Activated CD8-positive, alpha-beta memory T cell treated with anti-CD3 and anti-CD28 coated beads for 1 hour (primary cell): ENCODE measurements at places on chromosomes 1 and 21.
A peak's percentile ranks its signal among the peaks of the same experiment; 100 is the strongest.

DNA sequence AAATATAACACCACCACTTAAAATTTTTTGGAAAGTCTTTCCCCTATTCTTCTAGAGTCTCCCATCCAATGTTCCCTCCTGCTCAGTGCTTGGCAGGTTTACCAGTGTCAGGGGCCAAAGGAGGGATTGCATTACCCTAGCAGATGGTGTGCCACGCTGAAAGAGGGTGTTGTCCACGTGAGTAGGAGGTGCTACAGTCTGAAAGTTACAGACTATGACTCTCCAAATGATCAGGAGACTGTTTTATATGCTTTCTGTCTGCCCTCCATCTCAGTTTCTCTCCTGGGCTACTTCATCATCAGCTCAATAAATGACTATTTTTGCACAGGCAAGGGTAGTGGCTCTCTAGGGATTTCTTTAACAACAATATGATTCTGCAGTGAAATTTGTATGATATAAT lies 31.3 kb upstream of the ANGPTL7 start:
- DNase-seq = no peak

- DNase-seq = no peak
Measured at GRCh38 chr1:37476460-37477197, 2.2 kb downstream of the ZC3H12A start.

DNA sequence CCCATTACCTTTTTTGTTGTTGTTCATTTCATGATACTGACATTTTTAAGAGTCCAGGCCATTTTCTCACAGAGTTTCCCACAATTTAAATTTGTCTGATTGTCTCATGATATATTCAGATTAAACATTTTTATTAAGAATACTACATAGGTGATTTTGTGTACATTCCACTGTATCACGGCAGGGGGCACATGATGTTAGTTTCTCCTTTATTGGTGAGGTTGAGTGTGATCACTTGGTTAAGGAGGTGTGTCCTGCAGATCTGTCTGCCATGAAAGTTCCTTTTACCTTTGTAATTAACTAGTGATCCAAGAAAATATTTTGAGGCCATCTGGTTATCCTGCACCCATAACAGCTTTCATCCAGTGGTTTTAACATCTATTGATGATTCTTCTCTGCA lies 11.8 kb downstream of the RTCA start:
- no peak for DNase-seq

GRCh38 chr21:15947677-15948076 lies 217.9 kb downstream of the USP25 start:
- DNase-seq = no peak

DNA sequence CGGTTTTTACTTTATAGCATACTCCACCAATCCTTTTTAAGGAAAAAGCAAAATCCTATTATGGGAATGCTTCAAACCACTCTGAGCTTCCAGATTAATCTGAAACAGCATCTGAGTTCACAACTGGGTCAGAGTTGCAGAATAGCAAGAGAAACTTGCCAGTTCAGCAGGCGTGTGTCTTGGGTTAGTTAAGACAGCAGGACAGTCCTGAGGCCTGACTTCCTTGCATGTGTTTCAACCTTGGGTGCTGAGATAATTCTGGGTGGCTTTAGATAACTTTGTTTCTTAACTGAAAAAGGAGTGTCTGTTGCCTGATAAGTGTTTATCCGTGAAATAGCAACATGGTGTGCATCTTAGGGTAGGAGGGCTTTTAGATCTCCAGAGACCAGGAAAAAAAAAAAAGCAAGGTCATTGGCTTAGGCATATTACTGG lies 169.2 kb downstream of the DHRS3 start:
- DNase-seq = no peak

DNA sequence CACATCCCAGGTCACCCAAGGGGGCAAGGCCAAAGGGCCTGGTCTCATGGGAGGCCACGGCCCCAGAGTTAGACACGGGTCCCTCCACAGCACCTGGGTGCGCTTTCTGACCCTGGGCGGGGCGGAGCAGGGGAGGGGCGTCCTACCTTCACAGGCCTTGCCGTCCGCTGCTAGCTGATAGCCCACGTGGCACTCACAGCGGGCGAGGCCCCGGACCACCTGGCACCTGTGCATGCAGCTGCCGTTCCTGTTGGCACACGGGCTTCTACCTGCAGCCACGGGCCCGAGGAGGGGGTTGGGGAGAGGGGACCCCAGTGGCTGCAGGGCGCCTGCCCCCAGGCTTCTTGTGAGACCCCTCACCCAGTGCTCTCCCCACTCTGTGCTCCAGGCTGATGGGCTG lies 59.9 kb downstream of the ARHGEF16 start:
- DNase-seq = no peak

DNA sequence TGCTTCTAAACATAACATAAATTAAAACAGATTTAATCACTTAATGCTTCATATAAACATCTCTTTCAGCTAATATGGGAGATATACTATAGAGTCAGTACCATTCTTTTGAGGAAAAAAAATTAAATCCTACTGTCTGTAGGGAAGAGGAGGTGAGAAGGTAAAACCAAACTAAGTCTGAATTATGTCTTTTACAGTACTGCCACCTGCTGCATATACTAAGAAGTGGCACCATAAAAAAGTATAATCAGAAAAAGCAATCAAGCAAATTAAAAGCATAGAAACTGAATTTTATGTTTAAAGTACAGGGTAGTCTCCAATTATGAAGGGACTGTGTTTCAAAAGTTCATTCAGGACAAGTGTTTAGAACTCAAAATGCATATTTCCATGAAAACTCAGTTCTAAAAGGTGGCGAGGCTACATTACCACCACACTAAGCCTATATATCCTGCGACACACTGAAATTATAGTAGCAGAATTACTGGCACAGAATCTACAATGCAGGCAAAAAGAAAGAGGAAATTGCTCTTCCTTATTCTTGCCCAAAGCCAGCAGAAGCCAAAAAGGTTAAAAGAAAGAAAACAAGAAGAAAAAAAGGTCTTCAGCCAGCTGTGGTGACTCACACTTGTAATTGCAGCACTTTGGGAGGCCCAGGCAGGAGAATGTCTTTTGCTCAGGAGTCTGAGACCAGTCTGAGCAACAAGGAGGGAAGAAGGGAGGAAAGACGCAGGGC lies 9.0 kb downstream of the NSL1 start:
- no peak for DNase-seq

- DNase-seq = peak; percentile 61
Measured at GRCh38 chr1:2300004-2300771, 72.1 kb downstream of the SKI start.

- DNase-seq = no peak
Measured at GRCh38 chr1:116110567-116111523, at the start of gene MAB21L3. TSS of gene MAB21L3 (plus strand) at chr1:116111399. CDS start at chr1:116112616, 1,217 bp downstream.

DNA sequence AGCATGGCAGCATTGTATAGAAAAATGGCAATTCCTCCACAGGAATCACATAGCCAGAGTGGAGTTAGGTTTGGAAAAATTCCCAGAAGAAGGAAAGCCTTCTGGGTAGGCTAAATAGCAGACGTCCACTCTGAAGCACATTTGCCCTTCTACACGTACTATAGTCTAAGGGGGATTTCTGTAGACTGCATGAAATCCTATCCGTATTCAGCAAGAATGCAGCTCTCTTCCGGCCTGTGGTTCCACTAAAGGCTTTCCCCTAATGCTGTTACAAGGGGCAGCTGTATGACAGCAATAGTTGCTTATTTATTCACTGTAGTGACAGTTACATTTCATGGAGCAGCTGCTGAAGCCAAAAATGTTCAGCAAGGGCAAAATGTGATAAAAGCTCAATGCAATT lies 263.6 kb downstream of the RWDD3 start:
- DNase-seq = no peak

- no peak for DNase-seq
Measured at GRCh38 chr1:8598060-8598724, 219.2 kb downstream of the RERE start.
